Ureter (tissue), 1 donor: ENCODE measurements at places on chromosomes 7 and 10. TPM values are rescaled to one million over a fixed set of nuclear protein-coding genes. Genes with fewer than 3 reads are reported as not detected.

RBP4 gene
- 3.3 TPM for total RNA-seq

NACAD gene
- 5.7 TPM for total RNA-seq

DNA sequence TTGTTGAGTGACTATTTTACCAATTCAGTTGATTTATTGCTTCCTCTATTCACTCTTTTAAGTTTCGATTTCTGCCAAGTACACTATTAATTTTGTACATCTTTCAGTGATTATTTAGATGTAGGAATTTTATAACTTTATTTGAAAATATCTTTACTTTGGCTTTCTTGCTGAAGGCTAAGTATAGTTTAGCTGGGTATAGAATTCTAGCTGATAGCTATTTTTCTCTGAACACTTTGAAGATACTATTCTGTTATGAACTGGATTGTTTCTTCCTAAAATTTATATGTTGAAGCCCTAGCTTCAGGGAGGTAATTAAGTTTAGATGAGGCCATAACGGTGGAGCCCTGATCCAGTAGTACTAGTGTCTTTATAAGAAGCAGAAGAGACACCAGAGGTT, 141.1 kb downstream of the LRMDA start:
- no peak for DNase-seq

GRCh38 chr7:51259766-51260165, 56.8 kb downstream of the COBL start:
- no peak for DNase-seq

DNA sequence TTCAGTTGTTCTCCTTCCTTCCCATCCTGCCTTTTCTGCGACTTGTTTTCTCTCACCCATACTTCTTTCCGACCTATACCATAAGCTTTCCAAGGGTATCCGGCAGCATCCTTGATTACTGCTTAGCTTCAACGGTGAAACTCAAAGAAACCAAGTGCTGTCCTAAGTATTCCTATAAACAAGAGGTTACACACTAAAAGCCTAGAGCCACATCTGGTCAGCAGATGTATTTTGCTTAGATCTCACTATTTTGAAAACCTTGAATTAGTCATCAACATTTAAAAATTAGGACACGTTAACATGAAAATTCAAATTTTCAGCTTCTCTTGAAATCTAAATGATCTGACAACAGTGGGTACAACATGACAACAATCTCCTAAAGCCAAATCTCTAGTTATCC, 20.0 kb downstream of the ARHGAP21 start:
- no peak for DNase-seq
